ENCODE measurements at places on chromosomes 12 and 14.
A peak's percentile ranks its signal among the peaks of the same experiment; 100 is the strongest.

DNA sequence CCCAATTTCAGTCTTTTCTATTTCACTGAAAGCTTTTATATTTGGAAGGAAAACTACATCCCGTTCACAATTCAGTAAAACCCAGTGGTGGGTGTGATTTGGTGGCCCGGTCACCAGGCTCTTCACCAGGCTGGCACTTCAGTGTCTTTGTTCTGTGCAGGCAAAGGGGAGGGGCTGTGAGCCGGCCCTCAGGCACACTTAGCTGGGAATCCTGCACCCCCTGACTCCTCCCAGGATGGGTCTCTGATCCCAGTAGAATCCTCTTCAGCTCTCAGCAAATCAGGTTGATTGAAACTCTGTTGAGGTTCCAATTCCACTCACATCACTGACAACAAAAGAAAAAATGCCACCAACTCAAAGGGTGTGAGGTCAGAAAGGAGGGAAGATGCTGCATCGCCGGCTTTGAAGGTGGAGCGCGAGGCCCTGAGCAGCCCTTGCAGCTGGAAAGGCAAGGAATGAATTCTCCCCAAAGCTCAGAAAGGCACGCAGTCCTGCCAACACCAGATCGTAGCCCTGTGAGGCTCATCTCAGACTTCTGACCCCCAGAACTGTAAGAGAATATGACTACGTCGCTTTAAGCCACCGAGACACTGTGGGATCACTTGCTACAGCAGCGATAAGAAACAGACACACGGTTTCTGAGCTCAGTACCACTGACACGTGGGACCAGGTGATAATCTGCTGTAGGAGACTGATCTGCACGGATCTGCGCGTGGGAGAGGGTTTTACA lies 166.6 kb downstream of the PIWIL1 start:
- no peak for DNase-seq

DNA sequence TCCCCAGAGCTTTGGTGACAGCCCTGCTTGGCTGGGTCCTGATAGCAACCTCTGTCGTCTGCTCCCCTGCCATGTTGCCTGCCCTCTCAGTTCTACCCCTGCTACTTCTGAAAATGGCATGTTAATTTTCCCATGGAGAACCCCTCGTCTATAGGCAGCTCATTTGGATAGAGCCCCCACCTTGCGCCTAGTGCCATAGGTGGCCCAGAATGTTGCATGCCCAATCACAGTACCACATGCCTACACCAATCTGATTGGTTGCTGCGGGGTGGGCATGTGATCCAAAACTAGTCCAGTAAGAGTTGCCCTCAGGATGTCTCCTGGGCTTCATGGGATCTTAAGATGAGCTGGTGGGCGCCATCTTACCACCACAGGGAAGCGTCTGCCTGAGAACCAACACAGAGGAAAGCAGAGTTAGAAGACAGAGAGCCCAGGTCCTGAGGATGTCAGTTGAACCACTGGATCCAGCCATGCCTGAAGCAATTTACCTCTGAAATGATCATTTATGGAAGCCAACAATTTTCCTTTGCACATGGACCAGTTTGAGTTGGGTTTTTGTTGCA lies 85.7 kb downstream of the PAPOLA start:
- DNase-seq = no peak

GRCh38 chr14:70283156-70283555 lies 76.3 kb downstream of the COX16 start:
- DNase-seq = peak; percentile 48

GRCh38 chr14:76546426-76547221 lies 170.7 kb downstream of the ESRRB start:
- DNase-seq = peak; percentile 38

DNA sequence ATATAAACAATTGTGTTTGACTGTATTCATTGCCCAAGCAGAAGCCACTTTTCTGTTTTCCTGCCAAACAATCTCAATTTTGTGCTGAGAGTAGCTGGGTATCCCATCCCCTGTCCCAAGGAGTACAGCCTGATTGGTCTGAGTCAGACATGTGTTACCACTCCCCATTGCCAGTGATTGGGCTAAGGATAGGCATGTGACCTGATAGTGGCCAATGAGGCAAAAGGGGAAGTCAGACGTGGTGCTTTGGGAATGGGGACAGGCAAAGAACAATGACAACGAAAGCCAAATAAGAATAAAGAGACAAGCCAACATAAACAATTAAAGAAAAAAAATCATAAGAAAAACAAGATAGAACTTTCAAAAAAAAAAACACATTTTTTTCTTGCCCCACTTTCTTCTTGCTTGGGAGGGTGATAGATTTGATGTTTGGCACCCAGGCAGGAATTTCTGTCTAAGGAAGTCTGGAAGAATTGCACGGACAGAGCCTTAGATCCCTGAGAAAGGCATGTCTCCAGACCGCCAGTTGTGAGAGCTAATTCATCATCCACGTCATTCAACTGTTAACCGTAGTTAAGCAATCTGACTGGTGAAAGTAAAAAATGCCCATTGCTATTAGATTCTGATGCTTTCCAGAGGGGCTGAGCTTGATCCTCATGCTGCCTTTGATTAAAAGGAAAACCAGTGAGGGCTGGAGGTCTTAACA lies 626.6 kb upstream of the TMEM132C start:
- no peak for DNase-seq

Measured in kidney tubule cell (primary cell).